ENCODE measurements at places on chromosomes 7 and 10.

- DNase-seq: no peak
These were observed 135.1 kb downstream of the CHRM2 start for GRCh38 chr7:137003566-137003965.

GRCh38 chr10:126734015-126734414, 63.5 kb upstream of the C10orf90 start:
- no peak for DNase-seq

GRCh38 chr10:57624066-57624465, 643.6 kb downstream of the IPMK start:
- no peak for DNase-seq

DNA sequence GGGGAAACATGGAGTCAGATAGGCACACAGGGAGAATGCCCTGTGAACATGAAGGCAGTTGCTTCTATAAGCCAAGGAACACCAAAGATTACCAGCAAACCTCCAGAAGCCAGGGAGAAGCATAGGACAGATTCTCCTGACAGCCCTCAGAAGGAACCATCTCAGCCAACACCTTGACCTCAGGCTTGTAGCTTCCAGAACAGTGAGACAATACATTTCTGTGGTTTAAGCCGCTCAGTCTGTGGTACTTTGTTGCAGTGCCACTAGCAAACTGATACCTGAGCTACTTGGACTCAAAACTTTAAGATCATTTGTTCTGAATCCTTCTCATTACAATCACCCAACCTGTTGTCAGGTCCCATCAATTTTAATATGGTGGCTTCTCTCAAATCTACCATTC, 31.2 kb downstream of the ABLIM1 start:
- DNase-seq: no peak

DNA sequence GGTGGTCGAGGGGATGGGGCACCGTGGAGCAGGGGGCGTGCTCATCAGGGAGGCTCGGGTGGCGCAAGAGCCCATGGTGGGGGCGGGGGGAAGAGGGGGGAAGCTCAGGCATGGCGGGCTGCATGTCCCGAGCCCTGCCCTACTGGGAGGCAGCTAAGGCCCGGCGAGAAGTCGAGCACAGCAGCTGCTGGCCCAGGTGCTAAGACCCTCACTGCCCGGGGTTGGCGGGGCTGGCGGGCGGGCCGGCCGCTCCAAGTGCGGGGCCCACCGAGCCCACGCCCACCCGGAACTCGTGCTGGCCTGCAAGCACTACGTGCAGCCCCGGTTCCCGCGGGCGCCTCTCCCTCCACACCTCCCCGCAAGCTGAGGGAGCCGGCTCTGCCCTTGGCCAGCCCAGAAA, 55.0 kb upstream of the FAM171A1 start:
- no peak for DNase-seq

DNA sequence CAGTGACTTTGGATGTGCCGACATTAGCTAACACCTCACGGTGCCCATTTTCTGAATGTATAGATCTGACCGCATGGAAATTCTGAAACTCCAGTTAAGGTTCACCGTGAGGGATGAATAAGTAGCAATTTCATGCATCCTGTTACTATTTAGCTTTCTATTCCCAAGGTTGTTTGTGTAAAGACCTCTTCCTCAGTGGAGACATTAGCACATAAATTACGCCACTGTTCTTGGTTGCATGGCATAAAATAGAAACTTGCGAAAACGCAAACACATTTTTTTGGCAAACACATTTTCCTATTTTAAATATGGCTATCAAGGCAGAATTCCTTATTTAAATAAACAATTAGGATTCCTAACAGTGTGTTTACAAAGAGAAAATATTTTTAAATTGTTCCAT, 36.5 kb downstream of the DENND2A start:
- no peak for DNase-seq

DNA sequence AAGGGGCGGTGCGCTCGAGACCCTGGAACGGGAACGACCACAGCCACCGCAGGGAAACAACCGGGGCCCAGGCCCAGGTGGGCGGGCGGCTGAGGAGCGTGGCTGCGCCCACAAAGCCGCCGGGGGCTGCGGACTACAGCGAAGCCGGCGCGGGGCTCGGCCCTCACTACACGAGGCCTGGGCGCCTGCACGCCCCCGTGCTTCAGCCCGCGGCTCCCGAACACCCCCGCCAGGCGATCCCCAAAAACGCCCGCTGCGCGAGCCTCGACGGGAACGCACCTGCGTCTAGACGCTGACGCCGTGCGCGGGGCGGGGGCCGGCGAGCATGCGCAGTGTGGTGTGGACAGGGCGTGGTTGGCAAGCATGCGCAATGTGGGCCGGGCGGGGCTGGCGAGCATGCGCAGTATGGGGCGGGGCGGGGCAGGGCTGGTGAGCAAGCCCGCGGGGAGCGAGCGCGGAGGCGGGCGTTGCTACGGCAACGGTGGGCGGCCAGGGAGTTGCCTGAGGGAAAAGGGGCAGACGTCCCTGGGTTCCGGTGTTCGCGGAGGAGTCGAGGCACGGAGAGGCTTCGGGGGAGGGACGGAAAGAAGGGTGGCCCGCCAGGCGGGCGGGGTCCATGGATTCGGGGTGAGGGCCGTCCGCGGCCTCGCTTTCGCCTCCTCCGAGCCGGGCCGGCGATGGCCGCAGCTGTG, at the start of gene RNF32:
Gene RNF32, plus strand, starts transcription at position 518 of the 692 bp plus-strand sequence. CDS start 3,104 bp downstream, outside the sequence.
- DNase-seq: no peak

- no peak for DNase-seq
These were observed 68.9 kb downstream of the RNF216 start for GRCh38 chr7:5712566-5712965.

GRCh38 chr7:50477640-50478039, 27.5 kb upstream of the FIGNL1 start:
- DNase-seq: no peak

DNA sequence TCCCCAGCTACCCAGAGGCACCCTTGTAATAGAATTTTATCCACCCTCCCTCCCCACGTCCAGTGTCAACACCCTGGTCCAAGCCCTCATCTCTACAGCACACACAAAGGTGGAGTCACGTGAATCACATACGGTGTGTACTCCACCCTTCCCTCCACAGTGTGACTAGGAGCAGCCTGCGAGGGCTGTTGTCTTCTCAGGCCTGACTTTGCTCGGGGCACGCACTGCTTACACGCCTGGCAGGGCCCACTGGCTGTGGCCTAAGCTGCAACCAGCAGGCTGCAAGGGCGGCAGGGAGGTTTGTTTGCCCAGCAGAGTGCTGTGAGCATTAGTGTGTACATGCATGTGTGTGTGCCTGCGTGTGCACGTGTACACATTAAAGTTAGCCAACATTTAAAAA, 93.7 kb downstream of the COBL start:
- DNase-seq: no peak

- DNase-seq: no peak
These were observed 39.6 kb upstream of the INHBA start for GRCh38 chr7:41742401-41743020.

GRCh38 chr7:151891753-151892152, 14.8 kb upstream of the PRKAG2 start:
- no peak for DNase-seq

- no peak for DNase-seq
These were observed 17.6 kb downstream of the GLI3 start for GRCh38 chr7:42219447-42219846.

- DNase-seq: no peak
These were observed 82.3 kb downstream of the HTR7 start for GRCh38 chr10:90775351-90776028.

- no peak for DNase-seq
These were observed 2.1 kb downstream of the MXI1 start for GRCh38 chr10:110209454-110209925.

DNA sequence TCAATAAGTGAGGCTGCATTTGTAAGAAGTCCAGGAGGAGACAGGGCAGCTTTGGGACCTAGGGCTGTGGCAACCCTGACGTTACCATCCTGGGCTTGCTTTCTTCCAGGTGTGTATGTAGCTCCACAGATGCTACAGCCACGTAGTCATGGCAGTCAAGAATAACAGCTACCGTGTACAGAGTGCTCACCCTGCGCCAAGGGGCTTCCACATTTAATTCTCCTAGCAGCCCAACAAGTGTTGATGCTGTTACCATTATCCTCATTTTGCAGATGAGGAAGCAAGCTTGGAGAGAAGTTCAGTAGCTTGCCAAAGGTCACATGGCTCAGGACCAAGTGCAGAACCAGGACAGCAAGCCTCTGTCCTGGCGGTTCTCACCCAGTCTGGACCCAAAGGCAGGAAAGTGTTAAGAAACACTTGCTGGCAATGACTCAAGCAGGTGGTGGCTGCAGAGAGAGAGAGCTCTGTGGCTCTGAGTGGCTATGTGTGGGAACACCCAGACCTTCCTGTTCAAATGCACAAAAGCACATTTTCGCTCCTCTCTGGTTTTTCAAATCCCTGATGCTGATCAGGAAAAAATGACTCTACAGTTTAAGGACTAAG, 89.8 kb downstream of the CREM start:
- DNase-seq: no peak

GRCh38 chr10:96233959-96234358, 37.4 kb downstream of the BLNK start:
- DNase-seq: no peak

DNA sequence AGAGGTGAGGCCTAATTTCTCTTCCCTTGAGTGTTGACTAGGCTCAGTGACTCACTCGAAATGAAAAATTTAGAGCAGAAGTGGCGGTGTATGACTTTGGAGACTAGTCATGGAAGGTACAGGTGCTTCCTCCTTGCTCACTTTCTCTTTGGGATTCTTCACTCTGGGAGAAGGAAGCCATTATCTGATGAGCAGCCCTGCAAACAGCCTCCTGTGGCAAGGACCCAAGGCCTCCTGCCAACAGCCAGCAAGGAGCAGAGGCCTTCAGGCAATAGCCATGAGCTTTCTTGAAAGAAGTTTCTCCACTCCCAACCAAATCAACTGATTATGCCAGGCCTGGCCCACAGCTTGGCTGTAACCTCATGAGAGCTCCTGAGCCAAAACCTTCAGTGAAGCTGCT, 369.6 kb upstream of the VWC2 start:
- DNase-seq: no peak

DNA sequence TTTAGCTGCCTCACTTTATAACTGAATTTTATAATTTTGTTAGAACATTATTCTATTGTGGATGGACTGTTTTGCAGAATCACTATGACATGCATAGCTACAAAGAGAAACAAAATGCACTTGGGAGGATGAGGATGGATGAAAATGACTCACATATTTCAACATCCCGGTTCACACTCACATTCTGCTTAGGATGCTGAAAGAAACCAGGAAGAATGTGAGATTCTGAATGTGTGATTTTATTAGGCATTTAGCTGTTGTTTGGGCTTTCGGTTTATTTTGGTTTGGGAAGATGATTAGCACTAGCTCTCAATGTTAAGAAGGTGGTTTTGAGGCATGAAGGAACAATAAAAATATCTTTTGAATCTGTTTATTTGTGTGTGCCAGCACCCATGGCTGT, 235.5 kb downstream of the SEMA3E start:
- no peak for DNase-seq

GRCh38 chr10:34102237-34102673, 712.8 kb downstream of the PARD3 start:
- DNase-seq: no peak

DNA sequence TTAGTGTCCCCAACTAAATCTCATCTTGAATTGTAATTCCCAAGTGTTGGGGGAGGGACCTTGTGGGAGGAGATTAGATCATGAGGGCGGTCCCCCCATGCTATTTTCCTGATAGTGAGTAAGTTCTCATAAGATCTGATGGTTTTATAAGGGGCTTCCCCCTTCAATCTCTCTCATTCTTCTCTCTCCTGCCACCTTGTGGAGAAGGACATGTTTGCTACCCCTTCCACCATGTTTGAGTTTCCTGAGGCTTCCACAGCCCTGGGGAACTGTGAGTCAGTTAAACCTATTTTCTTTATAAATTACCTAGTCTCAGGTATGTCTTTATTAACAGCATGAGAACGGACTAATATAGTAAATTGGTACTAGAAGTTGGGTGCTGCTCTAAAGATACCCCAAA, 365.6 kb downstream of the ANKRD7 start:
- DNase-seq: no peak

DNA sequence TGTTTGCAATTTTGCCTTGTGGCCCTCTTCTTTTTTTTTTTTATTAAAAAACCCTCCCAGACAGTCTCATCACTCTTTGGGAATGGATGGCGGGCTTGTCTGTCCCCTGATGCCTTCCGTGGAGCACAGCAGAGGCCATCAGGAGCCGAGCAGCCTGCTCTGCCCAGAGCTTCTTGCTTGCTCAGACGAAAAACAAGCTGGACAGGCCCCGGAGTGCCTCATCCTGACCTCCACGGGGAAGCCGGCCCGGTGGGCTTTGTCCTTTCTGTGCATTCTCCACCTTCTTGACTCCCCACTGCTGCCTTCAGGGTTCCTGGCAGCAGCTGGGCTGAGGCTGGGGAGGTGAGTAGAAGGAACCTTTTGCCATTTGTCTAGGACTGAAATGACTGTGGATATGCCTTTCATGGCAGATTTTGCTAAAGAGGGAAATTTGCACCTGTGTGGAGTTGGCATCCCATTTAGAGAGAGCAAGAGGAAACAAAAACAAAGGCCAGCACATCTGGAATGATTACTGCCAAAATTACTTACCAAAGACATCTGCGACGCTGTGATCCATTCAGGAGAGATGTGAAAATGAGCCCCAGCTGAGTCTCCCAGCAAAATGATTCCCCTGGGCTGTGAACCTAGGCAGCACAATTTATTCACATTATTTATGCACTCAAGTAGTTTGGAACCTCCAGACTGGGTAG, 108.3 kb downstream of the AOAH start:
- no peak for DNase-seq

DNA sequence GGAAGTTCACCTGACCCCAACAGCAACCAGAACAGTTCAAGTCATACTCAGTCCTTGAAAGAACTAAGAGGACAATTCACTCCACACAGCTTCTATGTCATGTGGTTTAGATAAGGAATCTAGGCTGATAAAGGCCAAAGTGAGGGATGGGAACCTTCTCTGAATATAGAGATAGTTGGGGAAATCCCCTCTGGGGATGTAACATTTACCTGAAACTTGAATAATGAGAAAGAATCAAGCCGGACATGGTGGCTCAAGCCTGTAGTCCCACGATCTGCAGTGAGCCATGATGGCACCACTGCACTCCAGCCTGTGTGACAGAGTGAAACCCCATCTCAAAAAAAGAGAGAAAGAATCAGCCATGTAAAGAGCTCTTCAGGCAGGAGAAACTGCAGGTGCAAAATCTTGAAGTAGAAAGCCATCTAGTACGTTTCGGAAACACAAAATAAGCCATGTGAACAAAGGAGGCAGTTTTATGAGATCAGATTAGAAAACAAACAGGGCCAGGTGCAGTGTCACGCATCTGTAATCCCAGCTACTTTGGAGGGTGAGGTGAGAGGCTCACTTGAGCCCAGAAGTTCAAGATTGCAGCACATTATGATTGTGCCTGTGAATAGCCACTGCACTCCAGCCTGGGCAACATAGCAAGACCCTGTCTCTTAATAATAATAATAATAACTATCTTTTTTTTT, 4.5 kb upstream of the DNMBP start:
- DNase-seq: no peak

DNA sequence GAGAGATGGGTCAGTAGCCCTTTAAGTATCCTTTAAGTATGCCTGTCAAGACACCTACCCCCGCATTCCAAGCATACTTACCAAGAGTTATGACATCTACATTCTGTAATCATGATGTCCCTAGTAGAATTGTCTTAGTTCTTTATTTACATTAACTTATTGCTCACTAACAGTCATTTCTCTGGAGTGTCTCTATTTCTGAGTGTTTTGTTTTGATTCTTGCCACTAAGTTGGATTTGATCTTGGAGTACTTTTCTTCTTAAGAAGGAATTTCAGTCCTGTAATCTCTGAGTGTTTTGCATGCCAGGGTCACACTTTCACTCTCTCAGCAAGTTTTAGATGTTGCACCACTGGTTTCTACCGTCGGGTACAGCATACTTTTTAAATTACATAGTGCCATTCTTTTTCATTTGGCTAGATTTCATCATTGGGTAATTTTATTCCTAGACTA, 1053.9 kb downstream of the KCNMA1 start:
- no peak for DNase-seq

All from NCI-H1694 treated with DMSO at 0.1 percent for 48 hours (cell line).